ENCODE measurements at places on chromosomes 2 and 18.

- no peak for DNase-seq
Measured at GRCh38 chr2:620471-621302, 56.5 kb downstream of the TMEM18 start.

- DNase-seq: no peak
Measured at GRCh38 chr2:72914206-72914559, 3.1 kb upstream of the EMX1 start.

DNA sequence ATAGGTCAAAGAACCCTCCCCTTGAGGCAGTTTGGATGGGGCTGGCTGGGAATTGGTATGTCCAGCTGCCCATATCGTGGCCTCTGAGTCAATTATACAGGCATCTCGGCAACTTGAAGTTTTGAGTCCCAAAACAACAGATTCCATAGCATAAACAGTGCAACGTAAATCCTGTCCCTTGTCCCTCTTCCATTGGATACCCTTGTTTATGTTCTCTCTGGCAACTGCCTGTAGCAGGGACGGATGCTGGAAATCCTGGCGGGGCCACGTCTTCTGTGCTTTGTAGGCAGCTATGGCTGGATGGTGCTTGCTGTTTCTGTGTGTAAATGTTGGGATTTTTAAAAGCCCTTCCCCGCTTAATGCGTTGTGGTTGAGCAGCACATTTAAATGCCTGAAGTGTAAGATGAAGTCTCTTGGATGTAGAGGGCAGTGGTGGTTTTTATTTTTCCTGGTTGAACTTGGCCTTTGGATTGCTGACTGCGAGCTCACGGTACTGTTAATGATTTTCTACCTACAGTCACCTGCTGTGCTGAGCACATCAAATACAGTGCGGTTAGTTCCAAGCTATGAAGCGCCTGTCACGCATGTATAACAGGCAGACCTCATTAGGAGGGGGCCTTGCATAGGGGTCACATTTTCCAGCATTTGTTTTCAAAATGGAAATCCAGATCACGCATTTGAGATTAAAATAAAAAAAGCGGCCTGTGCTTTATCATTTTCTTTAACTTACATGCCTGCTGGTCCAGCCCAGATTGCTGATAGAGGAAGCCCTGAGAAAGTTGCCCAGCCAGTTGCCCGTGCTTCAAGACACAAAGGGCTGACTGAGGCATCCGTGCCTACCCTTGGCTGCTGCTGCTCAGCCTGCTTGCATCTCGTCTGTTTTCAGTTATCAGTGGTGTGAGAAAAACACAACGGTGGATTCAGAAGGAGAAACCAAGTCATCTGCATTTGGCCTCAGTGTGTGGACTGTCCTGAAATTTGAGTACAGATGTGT is 84.7 kb downstream of the NEDD4L start:
- no peak for DNase-seq

- DNase-seq: no peak
Measured at GRCh38 chr2:84908948-84909713, 3.7 kb downstream of the TMSB10 start.

DNA sequence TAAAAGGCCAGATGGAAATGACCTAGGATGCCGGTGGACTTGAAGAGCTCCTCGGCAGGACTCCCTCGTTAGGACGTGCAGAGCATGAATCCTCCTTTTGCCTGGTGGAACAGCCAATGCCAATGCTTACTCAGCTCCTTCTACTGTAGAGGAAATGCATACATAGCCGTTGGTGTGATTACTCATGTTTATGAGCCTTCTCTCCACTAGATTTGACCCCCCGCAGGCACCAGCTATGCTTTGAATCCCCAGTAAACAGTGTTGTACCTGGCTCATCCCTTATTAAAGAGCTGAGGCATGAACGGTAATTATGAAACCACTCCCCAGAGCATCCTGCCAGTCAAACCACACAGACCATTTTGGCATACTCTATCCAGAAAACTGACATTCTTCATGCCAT is 172.8 kb downstream of the ANTXR1 start:
- DNase-seq: no peak

GRCh38 chr2:206982360-206982955 is 43.1 kb downstream of the CPO start:
- DNase-seq: no peak

Measured in stimulated activated naive B cell treated with anti-CD40 and anti-IgM and Interleukin-4, amounts not matched to agents 10 μg/mL and 1 μg/mL and 100 μg/mL, for 72 hours (primary cell).